H4 (cell line): ENCODE measurements at places on chromosomes 5 and 9. TPM values are rescaled to one million over a fixed set of nuclear protein-coding genes. Genes with fewer than 3 reads are reported as not detected.

DNA sequence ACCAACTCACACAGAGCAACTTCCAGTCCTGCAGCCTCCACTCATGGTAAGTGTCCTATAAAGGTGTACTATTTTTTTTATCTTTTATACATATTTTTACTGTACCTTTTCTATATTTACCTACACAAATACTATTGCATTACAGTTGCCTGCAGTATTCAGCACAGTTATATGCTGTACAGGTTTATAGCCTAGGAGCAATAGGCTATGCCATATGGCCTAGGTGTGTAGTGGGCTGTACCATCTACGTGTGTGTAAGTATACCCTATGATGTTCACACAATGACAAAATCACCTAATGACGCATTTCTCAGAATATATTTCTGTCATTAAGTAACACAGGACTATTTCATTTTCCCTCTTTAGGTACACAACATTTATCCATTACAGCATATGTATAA is 16.7 kb downstream of the S100Z start:
- no peak for DNase-seq

The HMMR gene
- total RNA-seq, result 45.7 and 47.1 TPM in 2 replicates

DNA sequence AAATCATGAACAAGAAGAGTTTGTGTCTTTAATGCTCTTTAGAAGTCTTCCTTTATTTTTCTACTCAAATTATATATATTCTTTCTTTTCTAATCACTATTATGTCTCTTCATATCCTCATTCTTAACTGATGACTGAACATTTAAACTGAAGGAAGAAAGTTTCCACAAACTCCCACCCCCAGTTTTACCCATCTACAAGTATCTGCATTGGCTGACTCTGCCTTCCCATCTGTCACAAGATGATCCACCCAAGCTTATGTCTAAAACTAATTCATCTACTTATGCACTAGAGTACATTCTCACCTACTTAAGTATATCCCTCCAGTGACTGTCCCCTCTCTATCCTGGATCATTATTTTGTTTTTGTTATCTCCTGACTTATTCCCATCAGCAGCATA is 344.5 kb downstream of the PRR16 start:
- DNase-seq, result no peak

DNA sequence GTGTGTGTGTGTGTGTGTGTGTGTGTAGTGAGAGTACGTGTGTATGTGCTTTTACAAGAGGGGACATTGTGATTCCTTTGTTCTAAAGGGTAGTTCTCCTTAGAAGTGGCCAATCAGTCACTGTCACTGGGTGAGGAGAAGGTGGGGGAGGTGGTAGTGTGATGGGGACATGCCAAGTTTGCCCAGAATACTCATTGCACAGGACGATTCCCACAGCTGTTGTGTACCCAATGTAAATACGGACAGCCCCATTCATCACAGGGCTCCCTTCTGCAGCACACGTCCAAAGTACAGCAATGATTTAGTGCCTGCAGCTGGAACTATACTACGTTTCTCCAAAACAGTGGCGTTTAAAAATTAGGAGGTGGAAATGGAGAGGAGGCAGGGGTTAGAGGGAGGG is 287.8 kb downstream of the TLR4 start:
- no peak for DNase-seq

DNA sequence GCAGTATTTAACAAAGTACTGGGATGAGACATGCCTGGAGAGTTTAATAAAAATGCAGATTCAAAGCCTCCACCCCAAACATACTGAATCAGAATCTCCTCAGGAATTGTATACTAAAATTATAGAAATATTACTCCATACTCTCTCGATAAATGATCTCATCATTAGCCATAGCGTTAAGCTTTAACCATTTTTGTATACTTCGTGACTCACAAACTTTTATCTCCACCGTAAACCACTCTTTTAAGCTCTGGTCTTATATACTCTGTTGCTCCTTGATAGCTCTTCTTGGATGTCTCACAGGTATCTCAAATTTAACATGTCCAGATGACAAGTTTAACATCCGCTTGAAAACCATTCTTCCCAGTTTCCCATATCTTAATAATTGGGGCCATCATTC is 327.8 kb downstream of the ADGRV1 start:
- no peak for DNase-seq
